Skin of body (tissue), 3 donors: ENCODE measurements at places on chromosomes 5 and 9. TPM values are rescaled to one million over a fixed set of nuclear protein-coding genes. Genes with fewer than 3 reads are reported as not detected.
A peak's percentile ranks its signal among the peaks of the same experiment; 100 is the strongest.

DNA sequence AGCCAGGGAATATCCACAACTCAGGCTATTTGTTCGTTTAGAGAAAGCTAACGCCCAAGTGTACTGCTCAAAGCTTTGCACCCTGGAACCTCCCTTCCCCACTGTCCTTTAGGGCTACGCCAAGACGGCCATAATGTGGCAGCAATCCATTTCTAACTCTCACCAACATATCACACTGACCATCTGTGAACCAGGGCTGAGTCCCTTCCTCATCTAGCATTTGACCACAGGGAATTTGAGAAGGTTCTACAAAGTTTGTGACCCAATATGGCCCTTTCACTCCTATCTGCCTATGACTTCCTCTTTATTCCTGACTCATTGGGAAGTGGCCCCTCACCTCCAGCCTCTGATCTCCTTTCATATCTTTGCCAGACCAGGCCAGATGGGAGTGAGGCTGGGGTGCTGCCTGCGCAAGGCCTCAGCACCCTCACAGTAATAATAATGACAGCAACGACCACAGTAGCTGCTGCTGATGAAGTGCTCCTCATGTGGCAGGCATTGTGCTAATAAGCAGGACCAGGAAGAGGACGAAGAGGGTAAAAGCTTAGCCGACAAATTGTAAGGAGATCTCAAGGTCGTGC, 9.3 kb upstream of the ARAP3 start:
- no peak for DNase-seq

- no peak for DNase-seq
These were observed 142.2 kb downstream of the ZNF462 start for GRCh38 chr9:107005201-107005600.

Gene ECM2
- 77.1 TPM for total RNA-seq

- DNase-seq, result no peak
These were observed 38.0 kb downstream of the KIF24 start for GRCh38 chr9:34291023-34291422.

DNA sequence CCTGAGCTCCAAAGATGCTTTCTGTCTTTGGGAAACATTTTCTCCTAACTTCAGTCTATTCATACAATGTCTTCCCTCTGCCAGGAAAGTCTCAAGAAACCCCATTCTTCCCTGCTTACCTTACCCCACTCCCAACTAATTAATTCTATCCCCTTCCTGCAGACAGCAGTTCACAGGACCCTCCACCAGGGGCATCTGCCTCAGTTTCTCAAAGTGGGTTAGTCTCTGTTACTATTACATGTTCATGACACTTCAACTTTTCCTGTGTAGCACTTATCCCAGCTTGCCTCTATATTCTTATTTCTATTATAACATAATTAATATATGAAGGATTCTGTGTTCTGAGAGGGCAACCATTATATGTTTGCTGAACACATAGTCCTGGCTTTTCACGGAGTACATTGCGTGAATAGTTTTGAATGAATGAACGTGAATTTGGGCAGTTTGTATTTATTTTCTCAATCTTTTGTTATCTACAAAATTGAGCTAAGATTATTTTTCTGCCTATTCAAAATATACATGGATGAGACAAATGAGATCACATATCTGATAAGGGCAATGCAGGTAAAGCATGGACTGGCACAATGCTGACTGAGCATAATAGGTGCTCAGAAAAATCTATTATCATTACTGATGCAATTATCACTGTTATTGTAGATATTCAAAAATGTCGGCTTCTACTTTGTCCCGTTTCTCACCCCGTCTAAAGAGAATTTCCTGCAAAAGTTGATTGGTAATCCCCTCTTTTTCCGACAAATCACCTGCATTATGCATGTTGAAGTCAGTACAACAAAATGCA, 341.1 kb downstream of the BRINP1 start:
- DNase-seq, result no peak

Gene PCDHGA3
- total RNA-seq, result 1.6 TPM

DNA sequence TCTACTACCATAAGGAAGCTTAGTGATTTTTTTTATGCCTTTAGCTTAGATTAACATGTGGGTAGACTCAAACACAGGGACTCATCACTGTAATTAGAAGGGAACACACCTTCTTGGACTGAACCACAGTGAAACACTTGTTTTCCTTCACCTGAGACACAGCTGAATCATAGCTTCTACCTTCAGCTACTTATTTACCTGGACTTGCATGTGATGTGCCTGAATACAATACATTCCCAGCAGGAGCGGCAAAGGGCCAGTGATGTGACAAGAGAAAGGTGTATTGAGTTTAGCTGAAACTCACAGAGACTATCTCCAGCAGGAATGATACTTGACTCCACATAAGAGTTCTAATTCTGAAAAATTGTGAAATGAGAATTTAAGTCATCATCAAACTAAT, 37.8 kb downstream of the GRAMD2B start:
- DNase-seq, result no peak

- DNase-seq, result no peak
These were observed 295.7 kb downstream of the EDIL3 start for GRCh38 chr5:84088996-84089395.

Gene PPIC
- total RNA-seq, result 25.5 TPM

- no peak for DNase-seq
These were observed 204.8 kb downstream of the MEF2C start for GRCh38 chr5:88677943-88678769.

Gene PCDHGA5
- 3.6 TPM for total RNA-seq

GRCh38 chr5:144219869-144220268, 49.2 kb downstream of the KCTD16 start:
- DNase-seq, result no peak

Gene ASB6
- total RNA-seq, result 8.3 TPM

DNA sequence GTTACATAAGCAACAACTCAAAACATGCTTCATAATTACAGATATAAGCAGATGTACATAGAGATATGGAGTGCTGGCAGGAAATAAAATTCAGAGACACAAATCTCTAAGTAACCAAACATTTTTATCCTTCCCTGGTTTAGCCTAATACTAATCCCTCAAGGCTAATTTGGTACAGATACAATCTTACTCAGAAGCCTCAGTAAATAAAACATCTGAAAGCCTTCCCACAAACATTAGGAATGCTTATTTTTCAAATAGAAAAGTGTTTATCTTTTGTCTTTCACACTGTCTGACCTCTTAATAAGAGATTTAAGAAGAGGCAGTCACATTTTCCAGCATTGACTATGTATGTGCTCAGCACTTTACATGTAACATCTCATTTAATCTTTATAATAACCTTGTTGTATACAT, 399.4 kb downstream of the ARRDC3 start:
- DNase-seq, result peak; percentile 10

Gene NUTM2F
- total RNA-seq, result not detected

Gene MARCHF3
- total RNA-seq, result 18.5 TPM

- no peak for DNase-seq
These were observed 10.9 kb upstream of the SLC25A51 start for GRCh38 chr9:37914701-37915358.

DNA sequence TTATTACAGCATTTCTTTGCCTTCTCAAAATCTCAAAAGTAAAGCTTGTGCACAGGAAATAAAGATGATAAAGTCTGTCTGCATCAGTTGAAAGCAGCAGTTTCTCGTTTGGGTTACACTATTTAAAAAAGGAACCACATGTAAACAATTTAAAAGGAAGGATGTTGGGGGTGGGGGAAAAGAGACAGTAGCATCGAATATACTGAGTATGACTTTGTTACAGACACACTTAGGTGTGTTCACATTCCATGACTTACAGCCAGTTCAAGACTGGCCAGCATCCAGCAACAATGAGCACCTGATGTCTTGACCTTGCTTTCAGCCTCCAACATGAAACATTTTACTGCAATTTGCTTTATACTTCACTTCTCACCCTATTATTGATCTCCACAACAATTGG, 8.7 kb downstream of the GAPT start:
- no peak for DNase-seq

Gene SPINK5
- total RNA-seq, result 122 TPM

Gene C9orf43
- total RNA-seq, result 0.59 TPM

DNA sequence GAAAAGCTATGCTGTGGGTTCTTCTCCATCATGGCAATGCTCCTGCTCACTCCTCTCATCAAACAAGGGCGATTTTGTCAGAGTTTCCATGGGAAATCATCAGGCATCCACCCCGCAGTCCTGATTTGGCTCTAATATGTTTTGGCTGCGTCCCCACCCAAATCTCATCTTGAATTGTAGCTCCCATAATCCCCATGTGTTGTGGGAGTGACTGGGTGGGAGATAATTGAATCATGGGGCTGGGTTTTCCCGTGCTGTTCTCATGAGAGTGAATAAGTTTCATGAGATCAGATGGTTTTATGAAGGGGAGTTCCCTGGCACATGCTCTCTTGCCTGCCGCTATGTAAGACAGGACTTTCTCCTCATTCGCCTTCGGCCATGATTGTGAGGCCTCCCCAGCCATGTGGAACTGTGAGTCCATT, 163.8 kb downstream of the GADD45G start:
- DNase-seq, result peak; percentile 36

GRCh38 chr9:109063760-109064159, 50.5 kb upstream of the CTNNAL1 start:
- DNase-seq, result no peak

Gene PCDHB15
- 3.6 TPM for total RNA-seq

- DNase-seq, result no peak
These were observed 11.9 kb downstream of the ERBIN start for GRCh38 chr5:65938256-65938655.

- no peak for DNase-seq
These were observed 190.8 kb downstream of the ARHGEF28 start for GRCh38 chr5:73816656-73817420.

DNA sequence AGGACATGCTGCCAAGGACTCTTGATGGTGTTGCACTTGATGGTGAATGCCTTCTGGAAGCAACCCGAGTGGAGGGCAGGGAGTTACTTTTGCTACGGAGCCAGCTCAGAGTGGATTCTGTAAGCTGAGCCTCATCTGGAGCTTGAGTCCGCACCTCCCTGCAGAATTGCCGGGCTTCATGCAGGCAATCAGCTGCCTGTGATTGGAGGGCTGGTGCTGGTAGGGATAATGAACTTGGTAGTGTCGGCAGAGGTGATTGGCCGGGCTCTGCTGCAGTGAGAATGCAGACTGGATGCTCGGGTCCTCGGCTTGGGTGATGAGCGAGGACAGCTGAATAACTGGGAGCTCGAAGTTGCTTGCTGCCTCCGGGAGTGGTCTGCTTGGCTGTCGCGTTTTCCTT, 23.1 kb downstream of the SLC25A25 start:
- peak; percentile 96 for DNase-seq

GRCh38 chr5:150059623-150060022, 26.7 kb downstream of the CSF1R start:
- no peak for DNase-seq

GRCh38 chr9:99368341-99369326, 146.6 kb downstream of the SEC61B start:
- DNase-seq, result peak; percentile 81

Gene ACSL6
- 3.7 TPM for total RNA-seq

Gene ADAMTS6
- 7.0 TPM for total RNA-seq

DNA sequence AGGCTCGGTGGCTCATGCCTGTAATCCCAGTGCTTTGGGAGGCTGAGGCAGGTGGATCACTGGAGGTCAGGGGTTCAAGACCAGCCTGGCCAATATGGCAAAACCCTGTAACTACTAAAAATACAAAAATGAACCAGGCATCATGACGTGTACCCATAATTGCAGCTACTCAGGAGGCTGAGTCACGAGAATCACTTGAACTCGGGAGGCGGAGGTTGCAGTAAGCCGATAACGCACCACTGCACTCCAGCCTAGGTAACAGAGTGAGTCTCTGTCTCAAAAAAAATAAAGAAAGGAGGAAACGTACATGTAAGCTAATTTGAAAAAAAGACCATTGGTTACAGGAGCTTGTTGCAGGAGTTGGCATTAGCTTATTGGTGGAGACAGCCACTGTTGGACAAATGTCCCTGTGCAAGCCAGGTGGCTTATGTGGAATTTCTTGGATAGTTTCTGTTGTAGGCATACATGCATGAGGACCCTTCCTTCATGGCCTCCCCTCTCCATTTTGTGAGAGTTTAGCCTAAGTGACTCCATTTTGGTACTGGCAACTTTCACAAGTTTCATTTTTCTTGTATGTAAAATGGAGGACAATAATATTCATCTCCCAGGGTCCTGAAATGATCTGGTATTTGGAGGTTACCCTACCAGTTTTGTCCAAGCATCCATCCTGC, 16.8 kb upstream of the RAB14 start:
- no peak for DNase-seq

Gene GKAP1
- 5.6 TPM for total RNA-seq

DNA sequence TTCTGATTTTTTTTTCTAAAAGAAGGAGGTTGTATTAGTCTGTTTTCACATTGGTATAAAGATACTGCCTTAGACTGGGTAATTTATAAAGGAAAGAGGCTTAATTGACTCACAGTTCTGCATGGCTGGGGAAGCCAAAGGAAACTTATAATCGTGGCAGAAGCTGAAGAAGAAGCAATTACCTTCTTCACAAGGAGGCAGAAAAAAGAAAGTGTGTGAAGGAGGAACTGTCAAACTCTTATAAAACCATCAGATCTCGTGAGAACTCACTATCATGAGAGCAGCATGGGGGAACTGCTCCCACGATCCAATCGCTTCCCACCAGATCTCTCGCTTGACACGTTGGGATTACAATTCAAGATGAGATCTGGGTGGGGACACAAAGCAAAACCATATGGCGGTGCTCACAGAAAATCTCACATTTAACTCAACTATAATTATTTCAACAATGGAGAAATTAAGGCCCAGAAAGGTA, 27.1 kb downstream of the DPYSL3 start:
- no peak for DNase-seq

GRCh38 chr9:122642226-122642625, 15.2 kb downstream of the OR1B1 start:
- no peak for DNase-seq

Gene DRD1
- total RNA-seq, result 0.10 TPM

- DNase-seq, result no peak
These were observed 41.3 kb downstream of the GARNL3 start for GRCh38 chr9:127305838-127306226.

Gene DND1
- 0.30 TPM for total RNA-seq

GRCh38 chr9:421896-422295, 207.2 kb downstream of the DOCK8 start:
- no peak for DNase-seq

DNA sequence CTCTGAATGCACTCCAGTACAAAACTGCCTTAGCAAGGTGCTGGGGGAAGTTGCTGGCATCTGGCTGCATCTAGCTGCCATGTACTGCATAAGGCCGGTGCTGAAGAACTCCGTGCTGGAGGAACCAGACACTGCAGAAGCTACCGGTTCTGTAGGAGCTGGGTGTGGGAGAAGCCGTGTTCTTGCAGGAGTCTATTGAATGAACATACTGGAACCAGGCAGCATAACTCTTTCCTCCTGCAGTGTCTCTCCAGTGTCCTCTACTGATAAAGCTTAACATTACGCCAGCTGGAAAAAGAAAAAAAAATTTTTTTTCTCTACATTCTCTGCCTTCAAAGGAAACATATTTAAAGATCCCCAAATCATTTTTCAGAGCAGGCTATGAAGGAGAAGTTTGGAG, 38.5 kb downstream of the VPS13A start:
- DNase-seq, result no peak

Gene HTR4
- not detected for total RNA-seq

Gene IRGM
- total RNA-seq, result 0.39 TPM

- no peak for DNase-seq
These were observed 567.0 kb downstream of the BNC2 start for GRCh38 chr9:16303506-16303905.

Gene PRRX2
- 9.4 TPM for total RNA-seq

- no peak for DNase-seq
These were observed 33.8 kb downstream of the WNK2 start for GRCh38 chr9:93217706-93218105.
